ENCODE measurements at places on chromosomes 3 and 15. TPM values are rescaled to one million over a fixed set of nuclear protein-coding genes. Genes with fewer than 3 reads are reported as not detected.

The CFAP91 gene
- total RNA-seq = 0.17 TPM

- peak; percentile 18 for DNase-seq
Measured at GRCh38 chr15:55587321-55588069, 650 bp downstream of the PYGO1 start.

- no peak for DNase-seq
Measured at GRCh38 chr3:61073566-61074165, 177.6 kb downstream of the FHIT start.

The PGBD4 gene
- total RNA-seq = 1.0 TPM

The NPAP1 gene
- not detected for total RNA-seq

DNA sequence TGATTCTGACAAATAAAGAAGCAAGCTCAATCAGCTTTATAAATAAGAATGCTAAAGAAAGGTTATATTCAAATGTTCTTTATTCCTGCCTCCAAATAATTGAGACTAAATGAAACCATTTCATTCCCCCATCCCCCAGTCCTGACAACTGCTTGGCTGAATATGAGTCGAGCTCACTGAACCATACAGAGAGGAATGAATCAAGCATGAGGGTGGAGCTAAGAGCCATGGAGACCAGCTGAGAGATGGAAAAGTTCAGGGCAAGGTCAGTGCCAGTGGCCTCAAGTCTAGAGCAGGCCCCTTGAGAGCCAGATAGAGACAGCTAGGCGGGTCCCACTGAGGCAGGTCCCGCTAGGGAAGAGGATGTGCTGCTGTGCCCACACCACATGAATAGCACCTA is 188.7 kb upstream of the EIF1B start:
- DNase-seq = no peak

DNA sequence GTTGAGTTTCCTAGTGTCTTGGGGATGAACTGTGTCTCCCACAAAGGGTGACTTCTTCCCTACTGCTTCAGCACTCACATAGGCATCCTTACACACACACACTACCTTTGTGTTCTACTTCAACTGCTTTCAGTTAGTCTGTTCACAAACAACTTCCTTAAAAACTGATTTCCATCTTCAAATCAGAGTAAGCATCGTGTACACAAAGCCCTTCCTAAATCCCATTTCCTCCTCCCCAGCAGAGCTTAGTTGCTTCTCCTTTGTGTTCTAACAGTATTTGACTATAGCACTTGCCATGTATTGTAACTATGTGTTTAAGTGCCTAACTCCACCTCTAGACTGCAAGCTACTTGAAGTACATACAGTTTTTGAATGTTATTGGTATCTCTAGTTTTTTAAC is 71.7 kb downstream of the TNIK start:
- DNase-seq = no peak

- DNase-seq = no peak
Measured at GRCh38 chr3:86702381-86702958, 288.5 kb downstream of the VGLL3 start.

The TRPM1 gene
- not detected for total RNA-seq

The TF gene
- total RNA-seq = not detected

The HEMK1 gene
- total RNA-seq = 5.6 TPM

The FAM81A gene
- 3.9 TPM for total RNA-seq

GRCh38 chr3:139558351-139559266 is 19.1 kb upstream of the RBP1 start:
- DNase-seq = no peak

DNA sequence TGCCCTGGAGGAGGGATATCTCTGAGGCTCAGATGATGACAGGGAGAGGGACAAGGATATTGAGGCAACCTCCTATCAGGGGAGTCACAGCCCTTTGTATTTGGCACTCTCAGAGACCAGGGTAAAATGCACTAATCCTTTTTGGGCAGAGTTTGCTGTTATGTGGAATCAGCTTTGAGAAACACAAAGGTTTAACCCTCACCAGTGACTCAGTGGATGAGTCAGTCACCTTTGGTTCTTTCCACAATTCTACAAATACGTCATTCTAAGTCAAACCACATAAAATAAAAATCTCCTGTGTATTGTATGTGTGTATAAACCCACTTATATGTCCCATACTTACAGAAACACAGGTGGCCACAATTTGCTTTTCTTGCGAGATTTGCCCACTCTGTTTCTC is 5.1 kb downstream of the LSAMP start:
- DNase-seq = peak; percentile 67

GRCh38 chr3:152842413-152842812 is 7.5 kb downstream of the P2RY1 start:
- DNase-seq = no peak

DNA sequence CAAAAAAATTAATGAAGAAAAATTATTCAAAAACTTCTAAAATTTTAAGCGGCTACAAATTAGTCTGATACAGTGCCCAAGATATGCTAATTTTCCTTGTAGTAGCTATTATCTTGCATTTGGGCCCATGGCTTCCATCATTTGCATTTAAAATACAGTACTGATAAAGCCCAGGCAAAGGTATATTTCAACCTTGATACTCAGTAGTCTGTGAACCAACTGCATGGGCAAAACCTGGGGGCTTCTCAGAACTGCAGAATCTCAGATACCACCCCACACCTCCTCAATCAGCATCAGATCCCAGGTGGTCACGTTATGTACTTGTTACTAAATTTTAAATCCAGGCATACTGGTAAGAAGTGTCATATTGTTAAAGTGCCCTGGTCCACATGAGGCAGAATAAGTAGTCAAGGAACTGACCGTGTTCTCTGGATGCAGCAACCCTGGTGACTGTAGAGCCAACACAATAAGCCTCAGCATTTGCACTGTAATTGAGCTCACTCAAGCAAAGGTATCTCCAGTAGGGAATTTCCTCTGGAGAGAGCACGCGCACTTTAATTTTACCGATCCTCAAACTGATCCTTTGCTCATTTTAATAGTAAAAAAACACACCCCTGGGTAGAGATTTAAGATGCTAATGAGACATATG is 31.9 kb downstream of the ZNF385D start:
- no peak for DNase-seq

GRCh38 chr3:62577153-62577552 is 203.8 kb upstream of the FEZF2 start:
- no peak for DNase-seq

DNA sequence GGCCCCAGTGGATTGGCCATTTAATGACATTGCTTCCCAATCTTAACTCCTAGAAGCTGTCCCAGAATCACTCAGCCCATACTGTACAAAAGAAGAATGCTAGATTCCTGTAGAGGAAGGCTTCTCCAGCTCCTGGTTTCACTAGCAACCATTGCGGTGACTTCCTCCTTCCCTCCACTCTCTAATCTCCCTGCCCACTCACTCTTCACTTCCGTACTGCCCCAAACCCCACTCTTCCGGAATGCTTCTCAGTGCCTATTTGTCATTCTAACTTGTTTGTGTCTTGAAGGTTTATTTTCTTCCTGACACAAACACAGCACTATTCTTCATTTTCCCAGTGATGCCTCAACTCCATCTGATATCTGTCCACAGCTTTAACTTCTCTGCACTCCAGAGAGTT is 97.1 kb upstream of the SPATA16 start:
- no peak for DNase-seq

GRCh38 chr3:195425849-195426248 is 17.0 kb downstream of the ACAP2 start:
- no peak for DNase-seq

The LEKR1 gene
- 11.5 TPM for total RNA-seq

- DNase-seq = peak; percentile 93
Measured at GRCh38 chr3:129651435-129652202, 45.1 kb upstream of the PLXND1 start.

- DNase-seq = peak; percentile 65
Measured at GRCh38 chr15:59492389-59493377, 54.7 kb downstream of the FAM81A start.

- no peak for DNase-seq
Measured at GRCh38 chr15:65901336-65901735, 32.0 kb downstream of the RAB11A start.

The AQP9 gene
- not detected for total RNA-seq

DNA sequence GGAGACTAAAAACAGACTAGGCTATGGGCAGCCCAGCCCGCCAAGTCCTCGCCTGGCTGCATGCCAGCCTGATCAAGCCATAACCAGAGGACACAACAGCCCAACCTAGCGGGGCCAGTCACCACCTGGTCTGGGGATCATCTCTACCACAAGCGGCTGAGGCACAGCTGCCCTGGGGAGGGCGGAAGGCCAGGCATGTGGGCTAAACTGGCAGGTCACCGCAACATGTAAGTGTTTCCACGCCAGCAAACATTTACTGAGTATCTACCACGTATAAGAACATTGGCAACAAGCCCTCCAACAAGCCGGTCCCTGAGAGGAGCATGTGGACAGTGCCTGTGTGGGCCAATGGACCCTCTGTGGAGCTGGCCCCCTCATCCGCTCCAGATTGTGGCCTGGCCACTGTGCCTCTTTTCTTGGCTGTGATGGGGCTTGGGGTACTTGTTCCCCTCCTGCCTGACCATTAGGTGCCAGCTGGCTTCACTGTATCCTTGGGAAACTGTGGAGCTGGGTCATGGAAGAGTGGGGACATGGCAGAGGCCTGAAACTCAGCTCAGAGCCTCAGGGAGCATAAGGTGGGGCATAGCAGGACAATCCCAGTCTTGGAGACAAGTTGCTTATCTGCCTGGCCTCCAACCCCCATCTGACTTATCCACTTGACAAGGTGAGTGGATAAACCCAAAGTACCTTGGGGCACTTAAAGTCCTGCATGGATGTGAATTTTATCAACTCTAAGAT is 9.0 kb downstream of the UBXN7 start:
- no peak for DNase-seq

The GABRA5 gene
- total RNA-seq = 0.25 TPM

The FGF7 gene
- 3.6 TPM for total RNA-seq

DNA sequence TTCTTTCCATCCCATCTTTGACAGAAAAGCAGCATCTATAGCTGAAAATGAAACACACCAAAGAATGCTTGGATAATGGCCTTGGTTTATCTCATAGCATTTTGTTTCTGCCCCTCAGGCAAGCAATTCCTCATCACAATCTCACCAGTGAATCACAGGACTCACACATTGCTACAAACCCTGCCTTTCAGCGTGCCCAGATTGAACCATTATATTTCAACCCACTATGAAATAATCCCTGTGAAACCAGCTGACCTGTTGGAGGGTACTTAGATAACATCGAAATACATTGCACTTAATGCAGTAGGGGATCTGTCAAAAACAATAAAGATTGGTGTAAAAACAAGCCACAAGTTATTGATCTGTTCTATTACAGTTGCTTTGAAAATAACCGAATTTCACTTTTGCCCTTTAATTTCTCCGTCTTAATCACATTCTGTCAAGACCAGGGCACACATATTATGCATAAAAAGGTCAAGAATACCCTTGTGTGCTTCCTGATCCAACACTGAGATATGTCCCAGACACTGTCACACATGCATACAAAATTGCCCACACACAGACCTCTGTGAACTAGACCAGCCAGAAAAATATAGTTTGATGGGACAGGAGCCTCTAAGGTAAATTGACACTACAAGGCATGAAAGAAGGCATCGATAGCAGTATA is 839.8 kb downstream of the NTRK3 start:
- no peak for DNase-seq

The EXD1 gene
- 0.12 TPM for total RNA-seq

The MME gene
- 8.4 TPM for total RNA-seq

The CYP1A1 gene
- total RNA-seq = 2.3 TPM

The ANKRD63 gene
- total RNA-seq = 0.37 TPM

DNA sequence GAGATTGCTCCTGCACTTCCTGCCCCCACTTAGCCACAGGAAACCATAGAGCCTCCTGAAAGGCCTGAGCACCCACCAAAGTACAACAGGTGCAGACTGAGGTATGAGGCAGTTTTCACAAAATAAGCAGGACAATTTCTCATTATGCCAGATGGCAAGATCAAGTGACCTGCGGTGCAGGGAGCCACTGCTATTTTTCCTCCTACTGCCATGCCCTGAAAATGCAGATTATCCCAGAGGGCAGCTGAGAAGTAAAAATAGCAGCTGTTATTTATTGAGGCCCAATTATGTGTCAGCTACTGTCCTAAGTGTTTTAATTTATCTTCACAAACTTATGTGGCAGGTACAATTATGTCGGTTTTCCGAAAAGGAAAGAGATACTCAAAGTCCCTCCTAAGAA is 209.5 kb upstream of the ST8SIA2 start:
- DNase-seq = no peak

The C2CD4B gene
- total RNA-seq = not detected

GRCh38 chr15:101242160-101242998 is 9.5 kb downstream of the CHSY1 start:
- no peak for DNase-seq

- no peak for DNase-seq
Measured at GRCh38 chr3:178494386-178494785, 41.9 kb upstream of the KCNMB2 start.

The ARGFX gene
- total RNA-seq = not detected

DNA sequence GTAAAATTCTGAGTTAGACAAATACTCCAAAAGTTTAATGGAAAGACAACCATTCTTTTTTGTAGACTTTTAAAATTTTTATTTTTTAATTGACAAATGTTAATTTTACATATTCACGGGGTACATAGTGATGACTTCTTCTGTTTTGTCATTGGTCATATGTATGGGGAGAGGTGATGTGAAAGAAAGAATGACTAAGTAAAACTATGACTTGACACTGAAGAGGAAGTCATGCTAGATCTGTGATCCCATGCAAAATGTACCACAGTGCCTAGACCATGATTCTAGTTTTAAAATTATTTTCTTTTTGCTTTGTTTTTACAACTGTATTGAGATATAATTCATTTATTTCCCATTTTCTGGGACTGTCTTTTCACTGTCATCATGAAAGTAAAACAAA is 281.6 kb downstream of the MBNL1 start:
- DNase-seq = no peak

The MAPKBP1 gene
- 4.4 TPM for total RNA-seq

- DNase-seq = no peak
Measured at GRCh38 chr15:92385096-92385495, 8.6 kb upstream of the ST8SIA2 start.

The SLC35G2 gene
- 8.0 TPM for total RNA-seq

- no peak for DNase-seq
Measured at GRCh38 chr3:69925506-69925905, 74.0 kb upstream of the SAMMSON start.

The HYKK gene
- 9.3 TPM for total RNA-seq

DNA sequence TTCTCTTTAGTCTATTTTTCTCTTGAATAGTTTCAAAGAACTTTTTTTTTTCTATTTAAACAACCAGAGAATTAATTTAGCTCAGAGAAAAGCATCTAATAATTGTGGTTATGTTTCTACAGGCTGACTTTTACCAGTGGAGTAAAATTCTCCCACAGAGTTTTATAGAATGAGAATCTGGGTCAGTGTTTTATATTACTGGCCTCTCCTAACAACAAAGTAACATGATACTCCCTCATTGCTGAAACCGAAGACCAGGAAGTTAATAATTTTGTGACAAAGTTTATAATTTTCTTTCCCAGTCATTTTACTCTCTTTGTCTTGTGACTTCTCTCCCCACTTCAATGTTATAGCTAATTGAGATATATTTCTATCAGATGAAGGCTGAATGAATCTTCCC is 946.9 kb downstream of the EPHA3 start:
- peak; percentile 2 for DNase-seq

The SNX33 gene
- total RNA-seq = 5.8 TPM

All from H4 (cell line).